ENCODE measurements at places on chromosomes 12 and 14. TPM values are rescaled to one million over a fixed set of nuclear protein-coding genes. Genes with fewer than 3 reads are reported as not detected.
A peak's percentile ranks its signal among the peaks of the same experiment; 100 is the strongest.

GRCh38 chr12:126936181-126936851, 1330.7 kb upstream of the TMEM132C start:
- H3K36me3 ChIP-seq: no peaks in the 10 kb centered on the region
- no peak for DNase-seq
- H3K4me1 ChIP-seq: no peaks in the 10 kb centered on the region
- H3K4me3 ChIP-seq: no peak overlapping the region

- no peak for DNase-seq
- peaks cover 34% of the 10 kb centered on the region for H3K36me3 ChIP-seq
- no peaks in the 10 kb centered on the region for H3K27me3 ChIP-seq
- no peaks in the 10 kb centered on the region for H3K4me1 ChIP-seq
- no peak overlapping the region for H3K4me3 ChIP-seq
Measured at GRCh38 chr12:45315462-45315861, 99.6 kb downstream of the ANO6 start.

- DNase-seq: no peak
- H3K4me1 ChIP-seq: peaks cover 21% of the 10 kb centered on the region
- no peak overlapping the region for H3K27ac ChIP-seq
- no peaks in the 10 kb centered on the region for H3K27me3 ChIP-seq
- H3K36me3 ChIP-seq: no peaks in the 10 kb centered on the region
Measured at GRCh38 chr12:27437839-27438238, 8.7 kb upstream of the SMCO2 start.

The IGF1 gene
- total RNA-seq: 12.2 TPM

DNA sequence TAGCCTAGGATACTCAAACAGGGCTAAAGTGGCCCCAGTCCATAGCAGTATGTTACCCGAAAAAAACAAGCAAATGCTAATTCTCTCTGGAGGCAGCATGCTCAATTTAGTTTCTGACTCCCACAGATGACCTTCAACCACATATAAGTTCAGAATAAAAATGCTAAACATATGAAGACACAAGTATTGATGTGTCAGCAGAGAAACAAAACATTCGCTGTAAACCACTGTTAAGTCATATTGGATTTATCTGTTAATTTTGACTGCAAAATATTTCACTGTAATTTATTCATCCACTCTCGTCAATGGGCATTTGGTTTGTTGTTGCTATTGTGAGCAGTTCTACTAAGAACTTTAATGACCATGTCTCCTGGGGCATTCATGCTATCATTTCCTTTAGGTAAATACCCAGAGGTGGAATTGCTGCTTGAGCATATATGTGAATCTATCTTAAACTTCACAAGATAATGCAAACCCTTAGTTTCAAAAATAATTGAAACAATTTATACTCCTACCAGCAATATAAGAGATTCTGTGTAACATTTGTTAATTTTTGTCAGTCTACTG, 36.5 kb downstream of the WBP11 start:
- DNase-seq: no peak
- no peaks in the 10 kb centered on the region for H3K36me3 ChIP-seq
- H3K27ac ChIP-seq: no peak overlapping the region
- H3K4me1 ChIP-seq: peaks cover 27% of the 10 kb centered on the region
- no peak overlapping the region for H3K4me3 ChIP-seq

The PLA2G1B gene
- not detected for total RNA-seq

The SLC39A2 gene
- not detected for total RNA-seq

The CMKLR1 gene
- 118 TPM for total RNA-seq

The DCAF11 gene
- total RNA-seq: 110 TPM

The DNAI7 gene
- total RNA-seq: not detected

DNA sequence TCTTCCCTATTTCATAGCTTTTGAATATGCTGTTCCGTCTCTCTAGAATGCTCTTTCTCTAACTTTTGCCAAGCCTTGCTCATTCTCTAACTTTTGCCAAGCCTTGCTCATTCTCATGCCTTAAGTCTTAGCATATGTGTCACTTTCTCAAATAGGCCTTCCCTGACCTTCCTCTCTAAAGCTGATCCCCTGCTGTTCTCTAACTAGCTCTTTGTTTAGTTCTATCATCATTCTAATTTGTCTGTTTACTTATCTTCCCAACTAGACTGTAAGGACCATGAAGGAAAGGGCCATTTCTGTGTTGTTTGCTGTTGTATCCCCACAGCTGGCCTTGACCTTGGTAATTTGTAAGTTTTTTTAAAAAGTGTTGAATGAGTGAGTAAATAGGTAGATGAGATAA, 71.1 kb downstream of the ZNF641 start:
- no peaks in the 10 kb centered on the region for H3K27me3 ChIP-seq
- H3K36me3 ChIP-seq: no peaks in the 10 kb centered on the region
- H3K27ac ChIP-seq: peak overlapping the region; percentile 55
- no peak for DNase-seq
- no peak overlapping the region for H3K4me3 ChIP-seq
- H3K4me1 ChIP-seq: no peaks in the 10 kb centered on the region

DNA sequence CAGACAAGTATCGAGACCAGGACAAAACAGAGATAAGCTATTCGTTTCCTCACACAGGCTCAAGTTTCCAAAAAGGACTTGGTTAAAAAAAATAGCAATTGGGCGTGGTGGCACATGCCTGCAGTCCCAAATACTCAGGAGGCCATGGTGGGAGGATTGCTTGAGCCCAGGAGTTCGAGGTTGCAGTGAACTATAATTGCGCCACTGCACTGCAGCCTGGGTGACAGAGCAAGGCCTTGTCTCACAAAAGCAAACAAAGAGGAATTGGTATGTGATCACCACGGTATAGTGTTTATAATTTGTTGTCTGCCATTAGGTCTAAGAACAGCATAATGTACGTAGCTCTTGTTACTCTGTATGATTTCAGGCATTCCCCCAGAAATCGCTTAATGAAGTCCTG, 175.3 kb downstream of the DERA start:
- H3K27ac ChIP-seq: no peak overlapping the region
- no peaks in the 10 kb centered on the region for H3K4me1 ChIP-seq
- no peaks in the 10 kb centered on the region for H3K36me3 ChIP-seq
- DNase-seq: no peak
- no peaks in the 10 kb centered on the region for H3K27me3 ChIP-seq
- no peak overlapping the region for H3K4me3 ChIP-seq

GRCh38 chr14:97061198-97061597, 264.0 kb downstream of the VRK1 start:
- H3K36me3 ChIP-seq: no peaks in the 10 kb centered on the region
- no peak for DNase-seq
- H3K27ac ChIP-seq: no peak overlapping the region
- no peaks in the 10 kb centered on the region for H3K27me3 ChIP-seq
- no peaks in the 10 kb centered on the region for H3K4me1 ChIP-seq
- no peak overlapping the region for H3K4me3 ChIP-seq

GRCh38 chr12:44788731-44789130, 87.4 kb downstream of the NELL2 start:
- H3K27ac ChIP-seq: no peak overlapping the region
- no peaks in the 10 kb centered on the region for H3K36me3 ChIP-seq
- no peak overlapping the region for H3K4me3 ChIP-seq
- H3K27me3 ChIP-seq: no peaks in the 10 kb centered on the region

The NEUROD4 gene
- total RNA-seq: not detected

The OLR1 gene
- 1.2 TPM for total RNA-seq

DNA sequence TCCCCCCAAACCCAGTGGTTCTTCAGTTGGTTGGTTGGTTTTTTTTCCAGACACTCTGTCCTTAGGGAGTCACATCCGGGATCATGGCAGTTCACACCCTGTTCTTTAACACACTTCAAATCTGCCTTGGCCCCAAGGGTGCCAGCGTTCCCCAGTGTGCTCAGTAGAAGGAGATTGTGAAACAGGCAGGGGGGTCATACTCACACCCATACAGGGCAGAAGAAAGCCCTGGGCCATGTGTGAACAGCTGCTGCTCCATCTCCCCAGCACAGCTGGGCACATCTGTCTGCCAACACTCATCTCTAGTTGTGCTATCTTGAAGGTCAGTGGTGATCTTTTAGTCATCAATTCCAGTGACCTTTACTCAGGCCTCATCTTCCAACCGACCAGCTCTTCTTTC, 64.4 kb upstream of the FUT8 start:
- no peak overlapping the region for H3K4me3 ChIP-seq
- no peak overlapping the region for H3K27ac ChIP-seq
- H3K27me3 ChIP-seq: no peaks in the 10 kb centered on the region
- peaks cover 4% of the 10 kb centered on the region for H3K4me1 ChIP-seq
- no peak for DNase-seq

DNA sequence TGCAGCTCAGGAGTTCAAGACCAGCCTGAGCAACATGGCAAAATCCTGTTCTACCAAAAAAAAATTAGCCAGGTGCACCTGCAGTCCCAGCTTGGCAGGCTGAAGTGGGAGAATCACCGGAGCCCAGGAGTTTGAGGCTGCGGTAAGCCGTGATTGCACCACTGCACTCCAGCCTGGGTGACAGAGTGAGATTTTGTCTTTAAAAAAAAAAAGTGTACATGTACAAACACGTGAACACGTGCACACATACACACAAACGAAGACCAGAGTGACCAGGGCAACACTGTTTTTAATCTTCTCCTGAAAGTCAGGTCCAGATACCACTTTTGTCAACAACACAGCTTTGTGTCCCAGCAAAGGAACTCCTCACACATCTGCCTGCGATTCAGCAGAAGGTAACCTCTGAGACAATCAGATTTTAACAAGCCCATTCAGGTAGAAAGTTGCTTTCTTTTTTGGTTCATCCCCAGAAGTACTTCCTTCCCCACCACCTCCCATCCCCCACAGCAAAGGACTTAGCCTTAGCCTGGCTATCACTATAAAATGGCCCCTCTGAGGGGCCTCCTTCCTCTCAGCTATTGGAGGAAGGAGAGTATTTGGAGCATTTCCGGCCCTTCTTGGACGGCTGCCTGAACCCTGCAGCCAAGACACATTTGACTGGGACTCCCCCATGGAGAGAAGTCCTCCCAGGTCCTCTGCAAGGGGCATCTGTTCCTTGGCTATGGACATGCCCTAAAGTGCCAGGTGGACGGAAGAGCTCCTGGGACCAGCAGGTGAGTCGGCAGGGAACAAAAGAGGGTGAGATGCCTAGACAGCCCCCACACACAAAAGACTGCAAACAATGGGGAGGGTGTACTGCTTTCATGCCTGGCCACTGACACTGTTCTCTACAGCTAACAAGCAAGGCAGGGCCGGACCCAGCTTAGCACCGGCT, 9.8 kb downstream of the CTDSP2 start:
- H3K27ac ChIP-seq: no peak overlapping the region
- no peaks in the 10 kb centered on the region for H3K27me3 ChIP-seq
- no peaks in the 10 kb centered on the region for H3K36me3 ChIP-seq
- H3K4me3 ChIP-seq: no peak overlapping the region
- no peak for DNase-seq

DNA sequence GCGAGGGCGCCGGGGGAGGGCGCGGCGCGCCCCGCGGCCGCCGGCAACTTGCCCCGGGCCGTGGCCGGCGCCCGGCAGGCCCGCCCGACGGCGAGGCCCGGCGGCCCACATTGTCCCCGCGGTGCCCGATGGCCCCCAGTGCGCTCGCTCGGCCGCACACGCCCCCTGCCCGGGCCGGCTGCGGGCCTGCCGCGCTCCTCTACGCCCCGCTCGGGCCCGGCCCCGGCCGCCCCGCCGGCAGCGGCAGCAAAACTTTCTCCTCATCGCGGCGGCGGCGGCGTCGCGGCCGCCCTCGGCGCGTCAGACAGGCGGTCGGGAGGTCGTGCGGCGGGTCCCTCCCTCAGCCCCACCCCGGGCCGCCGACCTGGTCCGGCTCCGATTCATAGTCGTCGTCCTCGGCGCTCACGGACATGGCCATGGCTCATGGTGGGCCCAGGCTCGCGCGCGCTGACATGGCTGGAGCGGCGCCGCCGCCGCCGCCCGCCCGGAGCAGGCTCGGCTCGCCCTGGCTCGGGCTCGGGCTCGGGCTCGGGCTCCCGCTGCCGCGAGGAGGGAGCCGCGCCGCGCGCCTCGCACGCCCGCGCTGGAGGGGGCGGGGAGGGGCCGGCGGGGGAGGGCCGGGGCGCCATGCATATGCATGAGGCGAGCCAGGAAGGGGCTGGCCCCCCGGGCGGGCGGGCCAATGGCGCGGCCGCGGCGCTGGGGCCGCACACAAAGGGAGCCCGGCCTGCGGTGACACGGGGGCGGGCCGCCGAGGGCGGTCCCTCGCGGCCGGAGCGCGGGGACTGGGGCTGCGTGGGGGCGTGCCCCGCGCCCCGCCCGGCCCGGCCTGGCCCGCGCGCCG, 67.1 kb downstream of the RNF34 start:
- no peaks in the 10 kb centered on the region for H3K36me3 ChIP-seq
- H3K27me3 ChIP-seq: no peaks in the 10 kb centered on the region
- H3K4me3 ChIP-seq: peak overlapping the region; percentile 64

The GPX2 gene
- not detected for total RNA-seq

The DDX47 gene
- 37.2 TPM for total RNA-seq

- H3K27ac ChIP-seq: peak within 1 kb of the TSS; percentile 85
- no peaks in the 10 kb centered on the region for H3K36me3 ChIP-seq
- peaks cover 86% of the 10 kb centered on the region for H3K4me1 ChIP-seq
- H3K27me3 ChIP-seq: no peaks in the 10 kb centered on the region
- DNase-seq: no peak
Measured at GRCh38 chr12:112906712-112907414, at the start of gene OAS1. OAS1 (plus strand) TSS chr12:112906962; CDS start chr12:112907040, 78 bp downstream.

- no peak overlapping the region for H3K27ac ChIP-seq
- H3K27me3 ChIP-seq: no peaks in the 10 kb centered on the region
- DNase-seq: no peak
- H3K36me3 ChIP-seq: no peaks in the 10 kb centered on the region
- H3K4me1 ChIP-seq: no peaks in the 10 kb centered on the region
Measured at GRCh38 chr14:62776300-62776699, 269.0 kb downstream of the KCNH5 start.

The GAS2L3 gene
- 6.5 TPM for total RNA-seq

DNA sequence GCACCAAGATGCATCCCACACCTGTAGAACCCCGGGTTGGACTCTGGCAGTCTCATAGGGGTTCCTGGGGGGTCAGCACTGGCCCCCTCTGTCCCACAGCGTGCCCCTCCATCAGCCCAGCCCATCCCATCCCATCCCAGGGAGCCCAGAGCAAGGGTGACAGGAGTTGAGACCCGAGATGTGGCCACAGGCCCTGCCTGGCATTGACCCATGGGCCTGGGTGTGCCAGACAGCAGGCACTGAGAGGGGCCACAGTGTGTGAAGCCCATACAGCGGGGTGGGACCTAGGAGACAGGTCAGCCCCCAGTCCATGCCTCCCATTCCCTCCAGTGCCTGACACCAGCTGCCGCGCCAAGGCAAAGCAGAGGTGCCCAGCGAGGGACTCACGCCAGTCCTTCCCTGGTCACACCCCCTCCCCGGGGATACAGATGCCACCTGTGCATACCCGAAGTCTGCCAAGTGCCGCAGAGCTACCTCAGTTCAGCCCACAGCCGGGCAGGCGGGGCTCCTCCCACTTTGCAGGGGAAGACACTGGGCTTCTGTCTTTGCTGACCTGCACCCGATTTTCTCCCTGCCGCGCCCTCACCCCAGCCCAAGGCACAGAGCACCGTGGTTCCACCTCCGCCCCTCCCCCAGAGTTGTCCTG, 50.4 kb downstream of the CYP46A1 start:
- peaks cover 58% of the 10 kb centered on the region for H3K4me1 ChIP-seq
- H3K27ac ChIP-seq: no peak overlapping the region
- peaks cover 14% of the 10 kb centered on the region for H3K27me3 ChIP-seq
- peak; percentile 59 for DNase-seq
- H3K36me3 ChIP-seq: no peaks in the 10 kb centered on the region
- no peak overlapping the region for H3K4me3 ChIP-seq

Measured in spleen (tissue), 13 donors.